HFFc6 (cell line): ENCODE measurements at places on chromosomes 11 and 22. TPM values are rescaled to one million over a fixed set of nuclear protein-coding genes. Genes with fewer than 3 reads are reported as not detected.

The TRPC6 gene
- total RNA-seq = not detected in 3 replicates

The PANX2 gene
- total RNA-seq = 1.4 to 1.7 TPM (median 1.5 TPM) in 3 replicates

The TAF1D gene
- total RNA-seq = 86.1 to 112 TPM (median 101 TPM) in 3 replicates

The TMEM151A gene
- not detected in 3 replicates for total RNA-seq

The GRIK4 gene
- total RNA-seq = not detected in 3 replicates

The CBLIF gene
- not detected in 2 replicates for total RNA-seq

The FAM83F gene
- total RNA-seq = not detected in 2 replicates

The TPBGL gene
- total RNA-seq = not detected in 3 replicates

The APOL5 gene
- not detected in 3 replicates for total RNA-seq

The RAC2 gene
- total RNA-seq = 25.7 to 55.8 TPM (median 31.1 TPM) in 3 replicates

The SEC14L3 gene
- not detected in 3 replicates for total RNA-seq

DNA sequence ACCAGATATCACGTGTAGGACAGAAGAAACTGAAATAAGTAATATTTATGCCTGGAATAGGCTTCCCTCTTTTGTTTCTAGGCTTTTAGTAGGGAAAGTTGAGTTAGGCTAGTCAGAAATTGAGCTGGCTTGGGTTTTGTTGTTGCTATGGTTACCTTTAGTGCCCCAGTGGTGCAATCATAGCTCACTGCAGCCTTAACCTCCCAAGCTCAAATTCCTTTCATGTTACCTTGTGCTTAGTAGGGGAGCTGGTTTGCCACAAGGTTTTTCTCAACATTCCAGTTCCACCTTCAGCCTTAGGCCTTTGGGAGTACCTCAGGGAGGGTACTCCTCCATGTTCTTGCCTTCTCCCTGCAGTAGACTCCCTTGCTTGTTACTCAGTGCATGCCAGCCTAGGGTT is 69.1 kb upstream of the SUSD2 start:
- no peaks in the 10 kb centered on the region; the same call in 1 of the 2 replicates for H3K27me3 ChIP-seq
- peaks cover 38% of the 10 kb centered on the region for H3K36me3 ChIP-seq
- no peak overlapping the region for H3K4me3 ChIP-seq
- DNase-seq = peak; percentile 18

DNA sequence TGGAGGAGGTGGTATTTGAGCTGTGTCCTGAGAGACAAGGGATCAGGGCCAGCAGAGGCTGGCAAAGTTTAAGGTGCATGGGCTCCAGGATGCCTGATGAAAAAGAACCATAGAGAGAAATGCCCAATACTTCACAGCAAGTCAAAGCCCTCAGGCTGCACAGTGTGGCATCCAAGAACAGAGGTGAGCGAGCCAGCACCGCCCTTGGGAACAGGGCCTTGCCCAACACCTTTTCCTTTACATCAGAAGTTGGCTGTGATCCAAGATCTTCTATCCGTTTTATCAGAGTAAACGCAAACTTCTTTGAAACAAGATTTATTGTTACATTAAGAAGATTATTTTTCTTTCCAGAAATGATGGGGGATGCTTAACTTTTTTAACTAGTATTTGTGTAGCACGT is 1.4 kb downstream of the B3GNT6 start:
- H3K27me3 ChIP-seq = peaks cover 11% of the 10 kb centered on the region
- H3K27ac ChIP-seq = no peak overlapping the region
- no peak overlapping the region for H3K4me3 ChIP-seq
- H3K4me1 ChIP-seq = peaks cover 9% of the 10 kb centered on the region; the same call in 1 of the 2 replicates
- no peaks in the 10 kb centered on the region for H3K36me3 ChIP-seq
- no peak for DNase-seq

- DNase-seq = peak; percentile 88
- peak overlapping the region; percentile 61 for H3K4me3 ChIP-seq
- no peaks in the 10 kb centered on the region; the same call in 1 of the 2 replicates for H3K27me3 ChIP-seq
- H3K36me3 ChIP-seq = peaks cover 4% of the 10 kb centered on the region
- peak overlapping the region; percentile 91 for H3K27ac ChIP-seq
These were observed 29.5 kb upstream of the WNT7B start for GRCh38 chr22:46006379-46007002.

GRCh38 chr11:94450048-94450447 is 43.6 kb downstream of the MRE11 start:
- H3K4me3 ChIP-seq = peak overlapping the region; percentile 33; the same call in 1 of the 2 replicates
- peak overlapping the region; percentile 68 for H3K27ac ChIP-seq
- peak; percentile 30 for DNase-seq
- peaks cover 24% of the 10 kb centered on the region for H3K4me1 ChIP-seq
- H3K27me3 ChIP-seq = no peaks in the 10 kb centered on the region

DNA sequence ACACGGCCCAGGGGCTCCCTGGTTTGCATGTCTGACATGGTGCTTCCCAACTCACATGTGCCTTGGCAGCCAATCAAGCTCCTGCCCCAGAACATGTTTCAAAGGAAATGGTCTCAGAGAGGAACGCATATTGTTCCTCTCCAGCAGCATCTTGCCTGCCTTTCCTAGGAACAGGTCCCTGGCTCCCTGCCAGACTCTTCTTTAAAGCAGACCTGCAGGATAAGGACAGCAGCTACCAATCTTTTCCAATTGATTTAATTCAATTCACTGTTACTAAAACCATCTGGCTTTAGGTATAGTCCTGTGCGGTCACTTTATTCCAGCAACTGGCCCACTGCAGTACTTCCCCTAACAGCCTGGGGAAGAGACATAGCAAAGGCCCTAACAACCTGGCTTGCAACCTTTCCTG is 79.9 kb downstream of the AMBRA1 start:
- no peak for DNase-seq
- H3K36me3 ChIP-seq = peaks cover 4% of the 10 kb centered on the region; the same call in 1 of the 2 replicates
- H3K27me3 ChIP-seq = no peaks in the 10 kb centered on the region
- H3K4me1 ChIP-seq = peaks cover 24% of the 10 kb centered on the region

DNA sequence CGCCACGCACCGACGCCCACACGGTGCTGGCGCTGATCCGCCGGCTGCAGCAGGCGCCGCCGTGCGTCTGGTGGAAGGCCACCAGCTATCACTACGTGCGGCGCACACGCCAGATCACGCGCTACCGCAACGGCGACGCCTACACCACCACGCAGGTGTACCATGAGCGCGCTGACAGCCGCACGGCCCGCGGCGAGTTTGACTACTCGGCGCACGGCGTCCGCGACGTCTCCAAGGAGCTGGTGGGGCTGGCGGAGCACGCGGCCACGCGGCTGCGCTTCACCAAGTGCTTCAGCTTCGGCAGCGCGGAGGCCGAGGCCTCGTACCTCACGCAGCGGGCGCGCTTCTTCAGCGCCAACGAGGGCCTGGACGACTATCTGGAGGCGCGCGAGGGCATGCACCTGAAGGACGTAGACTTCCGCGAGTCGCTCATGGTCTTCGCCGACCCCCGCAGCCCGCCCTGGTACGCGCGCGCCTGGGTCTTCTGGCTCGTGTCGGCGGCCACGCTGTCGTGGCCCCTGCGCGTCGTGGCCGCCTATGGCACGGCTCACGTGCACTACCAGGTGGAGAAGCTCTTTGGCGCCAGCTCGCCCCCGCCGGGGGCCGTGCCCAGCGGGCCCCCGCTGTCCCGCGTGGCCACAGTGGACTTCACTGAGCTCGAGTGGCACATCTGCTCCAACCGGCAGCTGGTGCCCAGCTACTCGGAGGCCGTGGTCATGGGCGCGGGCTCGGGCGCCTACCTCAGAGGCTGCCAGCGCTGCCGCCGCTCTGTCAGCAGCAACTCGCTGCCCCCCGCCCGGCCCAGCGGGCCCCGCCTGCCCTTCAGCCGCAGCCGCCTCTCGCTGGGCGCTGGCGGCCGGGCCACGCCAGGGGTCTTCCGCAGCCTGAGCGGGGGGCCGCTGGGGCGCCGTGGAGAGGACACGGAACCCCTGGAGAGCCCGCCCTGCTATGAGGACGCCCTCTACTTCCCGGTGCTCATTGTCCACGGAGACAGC is 3.2 kb downstream of the TMEM151A start:
- DNase-seq = no peak
- H3K27ac ChIP-seq = no peak overlapping the region
- no peaks in the 10 kb centered on the region for H3K36me3 ChIP-seq

GRCh38 chr11:117761993-117762392 is 35.0 kb downstream of the DSCAML1 start:
- no peak overlapping the region for H3K27ac ChIP-seq
- no peak overlapping the region for H3K4me3 ChIP-seq
- H3K27me3 ChIP-seq = peaks cover 31% of the 10 kb centered on the region
- H3K4me1 ChIP-seq = no peaks in the 10 kb centered on the region

DNA sequence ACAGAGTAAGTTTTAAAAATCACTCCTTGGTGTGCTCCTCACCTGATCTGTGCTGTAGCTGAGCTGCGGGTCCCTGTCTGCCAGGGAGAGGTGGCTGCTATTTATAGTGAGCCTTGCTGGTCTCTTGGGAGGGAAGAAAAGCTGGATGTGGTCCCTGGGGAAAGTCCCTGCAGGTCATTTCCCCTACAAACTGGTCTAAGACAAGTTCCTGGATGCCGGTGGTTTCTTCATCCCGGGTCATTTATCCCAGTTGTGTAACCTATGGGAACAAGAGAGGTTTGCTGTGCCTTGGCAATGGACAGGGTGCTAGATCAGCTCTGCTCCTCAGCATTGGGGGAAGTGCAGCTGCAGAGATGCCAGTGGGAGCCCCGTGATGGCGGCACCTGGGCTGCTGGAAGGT is at the start of gene SAA2:
SAA2 (minus strand) TSS at position 108 of the 400 bp plus-strand sequence. CDS start 657 bp downstream, outside the sequence.
- no peak for DNase-seq
- no peaks in the 10 kb centered on the region for H3K36me3 ChIP-seq
- H3K27ac ChIP-seq = no peak within 1 kb of the TSS

GRCh38 chr11:23490557-23491235 is 630.4 kb upstream of the CCDC179 start:
- no peaks in the 10 kb centered on the region for H3K4me1 ChIP-seq
- H3K4me3 ChIP-seq = no peak overlapping the region
- no peak overlapping the region for H3K27ac ChIP-seq
- H3K27me3 ChIP-seq = peaks cover 2% of the 10 kb centered on the region
- no peak for DNase-seq

DNA sequence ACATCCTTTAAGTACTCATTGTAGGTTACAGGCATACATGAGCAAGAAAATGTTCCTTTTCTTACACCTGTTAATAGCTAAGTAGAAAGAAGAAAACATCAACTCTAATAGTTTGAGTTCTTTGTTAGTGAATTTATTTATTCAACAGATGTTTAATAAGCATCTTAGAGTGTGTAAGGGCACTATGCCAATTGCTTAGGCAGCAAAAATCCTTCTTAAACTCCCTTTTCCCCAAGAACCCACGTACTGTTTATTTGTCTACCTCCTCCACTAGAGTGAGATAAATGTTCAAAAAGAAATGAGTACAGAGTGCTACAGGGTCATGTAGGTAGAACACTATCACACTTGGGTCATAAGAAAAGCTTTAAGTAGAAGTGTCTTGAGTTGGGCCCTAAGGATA is 131.4 kb downstream of the CD44 start:
- peaks cover 27% of the 10 kb centered on the region for H3K4me1 ChIP-seq
- no peak for DNase-seq
- no peak overlapping the region for H3K4me3 ChIP-seq
- H3K36me3 ChIP-seq = peaks cover 11% of the 10 kb centered on the region

- DNase-seq = no peak
- H3K27me3 ChIP-seq = no peaks in the 10 kb centered on the region; the same call in 1 of the 2 replicates
- no peak overlapping the region for H3K27ac ChIP-seq
- H3K36me3 ChIP-seq = peaks cover 5% of the 10 kb centered on the region; the same call in 1 of the 2 replicates
These were observed 121.1 kb downstream of the KIRREL3 start for GRCh38 chr11:126879516-126879915.

GRCh38 chr11:112555491-112556364 is 295.1 kb upstream of the PLET1 start:
- H3K27ac ChIP-seq = no peak overlapping the region
- peaks cover 12% of the 10 kb centered on the region; the same call in 1 of the 2 replicates for H3K27me3 ChIP-seq
- peak; percentile 28 for DNase-seq

DNA sequence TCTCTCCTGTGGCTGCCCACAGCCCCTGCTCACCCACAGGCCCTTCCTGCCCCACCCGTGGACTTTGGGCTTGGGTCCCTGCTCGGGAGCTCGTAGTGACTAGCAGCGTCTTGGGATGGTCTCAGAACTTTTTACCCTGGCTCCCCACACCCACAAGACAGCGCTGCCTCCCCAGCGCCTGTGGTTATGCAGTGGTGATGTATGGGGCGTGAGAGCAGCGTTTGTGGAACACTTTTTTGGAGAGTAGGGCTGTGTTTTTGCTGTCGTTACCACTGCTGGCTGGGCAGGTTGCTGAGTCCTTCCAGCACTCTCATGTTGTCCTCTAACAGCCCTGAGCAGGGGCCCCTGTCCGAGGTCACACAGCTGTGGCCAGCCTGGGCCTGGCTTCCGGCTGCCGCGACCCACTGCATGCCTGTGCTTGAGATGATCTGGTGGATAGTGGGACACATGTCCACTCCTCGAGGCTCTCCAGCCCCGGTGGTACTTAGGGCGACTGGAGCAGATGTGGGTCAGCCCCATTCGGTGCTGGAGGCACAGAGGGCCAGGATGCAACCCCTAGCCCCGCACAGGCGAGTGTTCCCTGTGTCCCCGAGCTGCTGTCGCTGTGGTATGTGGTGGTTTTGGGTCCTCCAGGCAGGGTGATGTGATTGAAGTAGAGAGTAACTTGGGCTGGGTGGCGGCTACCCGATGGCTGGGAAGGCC is 7.1 kb upstream of the GRAMD4 start:
- no peaks in the 10 kb centered on the region; the same call in 1 of the 2 replicates for H3K27me3 ChIP-seq
- no peak overlapping the region for H3K4me3 ChIP-seq
- H3K27ac ChIP-seq = no peak overlapping the region

DNA sequence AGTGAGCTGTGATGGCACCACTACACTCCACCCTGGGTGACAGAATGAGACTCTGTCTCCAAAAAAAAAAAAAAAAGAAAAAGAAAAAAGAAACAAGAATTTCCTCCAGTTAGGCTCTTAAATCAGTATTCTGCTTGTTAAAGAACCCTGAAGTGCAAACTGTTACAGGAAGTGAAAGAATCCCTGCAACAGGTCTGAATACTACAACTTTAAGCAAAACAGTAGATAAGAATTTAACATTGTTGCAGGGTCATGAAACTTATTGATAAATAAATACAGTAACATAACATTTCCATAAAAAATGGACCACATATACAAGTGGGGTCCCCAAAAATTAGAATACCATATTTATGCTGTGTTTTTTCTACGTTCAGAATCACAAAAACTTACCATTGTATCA is 35.8 kb downstream of the FCHSD2 start:
- no peak for DNase-seq
- no peaks in the 10 kb centered on the region for H3K27me3 ChIP-seq
- no peak overlapping the region for H3K4me3 ChIP-seq
- no peak overlapping the region for H3K27ac ChIP-seq

DNA sequence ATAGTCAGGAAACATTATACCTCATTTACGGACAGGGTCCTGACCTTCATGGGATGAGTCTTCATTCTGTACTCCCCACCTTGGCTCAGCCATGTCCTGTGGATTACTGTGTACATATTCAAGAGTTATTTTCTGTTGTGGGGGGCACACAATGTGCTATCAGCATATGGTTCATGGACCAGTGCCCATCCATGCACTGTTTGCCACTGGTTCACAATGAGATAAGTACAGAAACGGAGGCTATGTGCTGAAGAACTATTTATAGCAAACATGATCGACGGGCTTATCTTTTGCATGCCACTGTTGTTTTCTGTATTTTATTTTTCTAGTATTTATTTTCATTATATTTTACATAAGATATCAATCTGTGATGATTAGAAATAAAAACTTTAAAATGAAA is 56.4 kb upstream of the CCDC89 start:
- peaks cover 14% of the 10 kb centered on the region for H3K4me1 ChIP-seq
- H3K27me3 ChIP-seq = no peaks in the 10 kb centered on the region
- peaks cover 13% of the 10 kb centered on the region; the same call in 1 of the 2 replicates for H3K36me3 ChIP-seq
- H3K4me3 ChIP-seq = no peak overlapping the region
- no peak overlapping the region for H3K27ac ChIP-seq

GRCh38 chr11:10352921-10353550 is 48.2 kb downstream of the ADM start:
- H3K4me1 ChIP-seq = peaks cover 65% of the 10 kb centered on the region
- H3K27ac ChIP-seq = no peak overlapping the region; the same call in 1 of the 2 replicates
- DNase-seq = no peak
- H3K4me3 ChIP-seq = no peak overlapping the region
- H3K36me3 ChIP-seq = no peaks in the 10 kb centered on the region; the same call in 1 of the 2 replicates
